Adrenal gland (tissue), 19 donors: ENCODE measurements at places on chromosomes 3 and 15. TPM values are rescaled to one million over a fixed set of nuclear protein-coding genes. Genes with fewer than 3 reads are reported as not detected.

The PIF1 gene
- 3.0 TPM for polyA plus RNA-seq

The HOMER2 gene
- 12.6 TPM for polyA plus RNA-seq

The ARF4 gene
- polyA plus RNA-seq = 67.2 TPM

The PLAAT1 gene
- 5.6 TPM for polyA plus RNA-seq

The FAM81A gene
- polyA plus RNA-seq = 0.31 TPM

The TM4SF1 gene
- polyA plus RNA-seq = 83.5 TPM

The PAQR9 gene
- polyA plus RNA-seq = 0.20 TPM

The ZNF592 gene
- polyA plus RNA-seq = 13.9 TPM

The CP gene
- 4.5 TPM for polyA plus RNA-seq

The KLHL40 gene
- not detected for polyA plus RNA-seq

The C3orf49 gene
- polyA plus RNA-seq = not detected

The CGNL1 gene
- 25.0 TPM for polyA plus RNA-seq

The PRSS50 gene
- 0.61 TPM for polyA plus RNA-seq

The CFAP20DC gene
- polyA plus RNA-seq = 1.6 TPM

The TMF1 gene
- polyA plus RNA-seq = 9.8 TPM

The MYL3 gene
- polyA plus RNA-seq = 1.7 TPM

The ANP32A gene
- polyA plus RNA-seq = 97.3 TPM

The UBE3A gene
- polyA plus RNA-seq = 24.5 TPM

The UBAP1L gene
- polyA plus RNA-seq = 1.1 TPM

The DGKG gene
- polyA plus RNA-seq = 40.3 TPM

The NAA80 gene
- 14.0 TPM for polyA plus RNA-seq

The ISL2 gene
- not detected for polyA plus RNA-seq

The ATOSA gene
- 128 TPM for polyA plus RNA-seq

The RTP1 gene
- polyA plus RNA-seq = not detected

The DAZL gene
- not detected for polyA plus RNA-seq

The FRMD5 gene
- polyA plus RNA-seq = 2.9 TPM

The ACAA1 gene
- polyA plus RNA-seq = 165 TPM

The NOX5 gene
- polyA plus RNA-seq = 1.4 TPM

The GOLGA8O gene
- 0.86 TPM for polyA plus RNA-seq

The KBTBD13 gene
- not detected for polyA plus RNA-seq

The TMEM207 gene
- not detected for polyA plus RNA-seq

The STAB1 gene
- 996 TPM for polyA plus RNA-seq

The SCAANT1 gene
- 1.6 TPM for polyA plus RNA-seq

The A4GNT gene
- not detected for polyA plus RNA-seq

The RARRES1 gene
- 8.2 TPM for polyA plus RNA-seq

The BRPF1 gene
- 14.6 TPM for polyA plus RNA-seq

The PSTPIP1 gene
- 1.4 TPM for polyA plus RNA-seq

The STRIT1 gene
- polyA plus RNA-seq = 0.30 TPM

The CPLX3 gene
- polyA plus RNA-seq = 24.0 TPM

The SKOR1 gene
- not detected for polyA plus RNA-seq

The ISG20 gene
- polyA plus RNA-seq = 10.2 TPM

The MED12L gene
- polyA plus RNA-seq = 1.6 TPM

The SUCNR1 gene
- 0.20 TPM for polyA plus RNA-seq

The C3orf20 gene
- not detected for polyA plus RNA-seq

The RLBP1 gene
- polyA plus RNA-seq = not detected

The TMCO5A gene
- not detected for polyA plus RNA-seq

The SLC7A14 gene
- 1.6 TPM for polyA plus RNA-seq

The GALNT15 gene
- polyA plus RNA-seq = 10.8 TPM
